ENCODE measurements at places on chromosomes 2 and 18.

- no peak for DNase-seq
Observed at GRCh38 chr18:8786483-8787370, 81.4 kb downstream of the MTCL1 start.

- DNase-seq = no peak
Observed at GRCh38 chr2:37797081-37797480, 125.6 kb upstream of the CDC42EP3 start.

DNA sequence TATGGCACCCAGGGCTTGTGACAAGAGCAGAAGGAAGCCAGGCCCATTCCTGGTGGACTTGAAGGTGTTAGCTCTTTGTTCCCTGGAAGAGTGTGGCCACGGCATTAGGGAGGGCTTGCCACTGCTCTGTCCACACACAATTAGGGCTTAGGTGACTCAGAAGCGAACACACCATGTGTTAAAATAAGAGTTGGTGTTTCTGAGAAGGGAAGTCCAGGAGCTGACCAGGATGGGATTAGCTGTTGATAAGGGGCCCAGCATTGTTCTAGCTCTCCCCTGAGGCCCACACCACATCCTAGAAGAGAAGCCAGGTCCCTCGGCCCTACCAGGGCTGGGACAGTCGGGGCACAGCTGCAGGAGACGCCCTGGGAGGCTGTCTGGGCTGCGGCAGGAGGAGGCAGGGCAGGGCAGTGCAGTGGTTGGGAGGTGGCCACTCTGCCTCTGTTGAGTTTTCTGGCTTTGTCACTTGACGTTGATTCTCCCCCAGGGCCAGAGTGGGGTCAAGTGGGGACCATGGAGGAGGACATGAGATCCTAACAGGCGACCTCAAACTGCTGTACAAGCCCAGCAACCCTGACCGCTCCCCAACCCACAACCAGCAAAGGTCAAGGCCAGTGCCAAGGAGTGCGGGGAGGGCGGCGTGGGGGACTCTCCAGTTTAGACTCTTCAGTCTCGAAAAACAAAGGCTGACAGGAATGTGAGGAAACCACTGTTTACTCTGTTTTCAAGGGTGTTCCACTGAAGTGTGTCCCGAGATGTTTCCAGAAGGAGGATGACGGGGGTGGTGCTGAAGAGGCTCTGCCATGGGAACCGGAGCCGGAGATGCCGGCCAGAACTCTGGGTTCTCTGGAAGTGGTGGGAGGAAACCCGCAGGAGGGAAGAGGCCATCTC, 16.8 kb downstream of the GNLY start:
- DNase-seq = no peak

DNA sequence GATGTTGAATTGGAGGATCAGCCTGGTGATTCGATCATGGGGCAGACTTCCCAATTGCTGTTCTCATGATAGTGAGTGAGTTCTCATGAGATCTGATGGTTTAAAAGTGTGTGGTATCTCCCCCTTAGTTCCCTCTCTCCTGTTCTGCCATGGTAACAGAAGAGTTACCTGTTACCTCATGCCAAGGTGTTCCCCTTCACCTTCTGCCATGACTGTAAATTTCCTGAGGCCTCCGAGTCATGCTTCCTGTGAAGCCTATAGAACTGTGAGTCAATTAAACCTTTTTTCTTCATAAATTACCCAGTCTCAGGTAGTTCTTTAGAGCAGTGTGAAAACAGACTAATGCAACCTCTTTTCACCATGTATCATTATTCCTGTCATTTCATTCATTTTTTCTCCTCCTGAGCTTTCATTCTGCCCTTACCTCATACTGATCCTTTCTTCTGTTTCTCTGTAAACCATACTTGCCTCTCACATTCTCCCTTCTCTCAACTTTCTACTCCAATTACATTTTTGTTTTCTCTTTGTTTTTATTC, 22.0 kb downstream of the STARD6 start:
- DNase-seq = no peak

DNA sequence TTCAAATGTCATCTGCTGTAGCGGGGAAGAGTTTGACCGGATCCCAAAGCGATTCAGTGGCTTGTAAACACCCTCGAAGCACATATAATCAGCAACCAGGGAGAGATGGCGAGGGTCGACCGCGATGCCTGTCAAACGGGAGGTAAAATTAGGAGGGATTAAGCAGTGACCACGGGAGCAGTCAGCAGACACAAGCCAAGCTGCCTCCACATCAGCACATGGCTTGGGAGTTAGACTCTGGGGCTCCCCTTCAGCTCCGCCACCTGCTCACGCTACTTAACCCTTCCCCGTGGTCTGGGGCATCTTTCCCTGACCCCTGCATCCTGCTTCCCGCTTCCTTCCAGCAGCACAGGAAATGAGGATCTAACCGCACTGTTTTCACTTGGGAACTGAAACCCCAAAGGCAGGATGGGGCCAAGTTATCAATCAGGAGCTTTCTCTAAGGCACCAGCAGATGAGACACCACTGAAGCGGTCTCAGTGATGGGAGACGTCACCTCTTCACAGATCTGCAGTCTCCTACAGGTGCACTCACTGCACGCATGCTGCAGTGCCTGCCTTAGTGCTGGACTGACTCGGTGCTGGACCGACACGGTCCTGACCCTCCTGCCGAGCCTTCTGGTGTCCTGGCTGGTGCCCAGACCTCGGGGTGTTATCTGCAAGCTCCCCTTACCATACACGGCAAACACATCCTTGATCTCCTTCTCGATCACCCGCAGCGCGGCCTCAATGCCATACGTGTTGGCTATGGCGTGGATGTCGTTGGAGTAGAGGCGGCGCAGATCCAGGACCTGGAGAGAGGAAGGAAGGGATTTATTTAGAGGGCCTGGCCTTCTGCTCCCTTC, 77.5 kb downstream of the POLR1A start:
- DNase-seq = no peak

GRCh38 chr2:9087121-9087681, 83.7 kb upstream of the MBOAT2 start:
- no peak for DNase-seq

- no peak for DNase-seq
Observed at GRCh38 chr2:42371611-42372473, 10.8 kb upstream of the COX7A2L start.

DNA sequence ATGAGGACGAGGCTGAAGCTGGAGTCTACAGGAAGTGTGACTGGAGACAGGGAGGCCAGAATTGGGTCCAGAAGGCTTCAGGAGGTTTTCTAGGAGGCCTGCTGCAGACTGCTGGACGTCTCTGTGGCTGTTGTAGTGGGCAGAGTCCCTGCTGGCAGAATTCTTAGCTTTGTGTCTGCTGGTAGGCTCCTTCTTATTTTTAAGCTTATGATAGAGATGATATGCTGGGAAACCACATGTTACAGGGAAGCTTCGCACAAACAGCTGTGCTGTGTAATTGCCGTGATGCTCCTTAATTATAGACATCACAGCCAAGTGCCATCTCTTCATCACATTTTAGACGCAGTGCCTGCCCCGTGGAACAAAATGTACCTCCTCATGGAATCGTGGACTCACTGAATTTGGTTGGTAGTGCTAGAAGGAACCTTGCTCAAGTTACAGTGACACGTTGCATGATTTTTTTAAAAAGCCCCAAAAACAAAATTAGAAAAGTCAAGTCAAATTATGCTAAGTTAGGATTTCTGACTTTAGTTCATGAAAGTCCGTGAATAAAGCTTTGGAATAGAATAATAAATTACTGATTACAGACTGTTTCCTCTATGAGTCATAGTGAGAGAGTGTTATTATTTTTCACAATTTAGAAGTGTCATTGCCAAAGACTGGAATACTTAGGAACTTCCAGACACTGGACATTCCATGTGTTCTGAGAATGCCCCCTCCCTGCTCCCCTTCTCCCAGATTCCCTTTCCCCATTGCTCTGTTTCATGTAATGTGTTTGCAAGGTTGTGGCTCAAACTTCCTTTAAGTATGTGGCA, 144.1 kb downstream of the FHOD3 start:
- no peak for DNase-seq

DNA sequence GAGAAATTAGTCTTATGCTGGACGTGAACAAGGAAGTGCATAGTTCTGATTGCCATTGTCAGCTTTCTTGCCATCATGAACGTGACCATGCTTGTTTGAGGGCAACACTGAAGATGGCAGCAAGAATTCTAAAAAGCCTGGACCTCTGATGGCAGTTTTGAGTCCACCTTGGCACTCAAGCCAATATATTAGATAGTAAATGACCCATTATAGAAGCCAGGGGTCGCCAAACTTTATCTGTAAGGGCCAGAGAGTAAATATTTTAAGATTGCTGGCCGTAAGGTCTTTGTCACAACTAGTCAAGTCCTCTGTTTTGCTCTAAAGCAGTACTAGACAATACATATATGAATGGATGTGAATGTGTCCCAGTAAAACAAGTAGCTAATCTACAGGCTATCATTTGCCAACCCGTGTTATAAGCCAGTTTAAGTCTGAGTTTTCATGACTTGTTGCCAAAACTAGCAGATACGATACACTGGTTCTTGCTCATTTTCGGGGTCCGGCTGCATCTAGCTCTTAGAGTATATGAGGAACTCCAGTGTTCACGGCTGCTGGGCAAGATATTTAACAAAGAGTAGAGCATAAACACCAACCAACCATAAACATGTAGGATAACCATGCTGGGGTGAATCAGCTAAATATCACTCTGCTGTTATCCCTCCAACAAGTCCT, 73.1 kb upstream of the PELI1 start:
- DNase-seq = no peak

DNA sequence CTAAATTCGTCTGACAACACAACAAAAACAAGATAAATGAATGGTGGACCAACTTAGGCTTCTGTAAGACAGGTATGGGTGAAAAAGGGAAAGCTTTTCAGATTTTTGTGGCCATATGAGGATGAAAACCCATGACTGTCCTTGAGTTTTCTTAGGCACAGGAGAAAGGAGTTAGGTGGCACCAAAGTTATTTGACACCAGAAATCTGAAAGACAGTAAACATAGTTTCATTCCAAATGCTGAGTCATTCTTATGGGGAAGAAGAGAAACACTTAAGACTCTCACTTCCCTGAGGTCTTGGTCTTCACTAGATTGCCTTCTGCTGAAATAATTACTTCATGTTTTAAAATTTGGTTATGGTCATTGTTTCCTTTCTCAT, 5.2 kb upstream of the GPD2 start:
- no peak for DNase-seq

- no peak for DNase-seq
Observed at GRCh38 chr2:159564081-159564480, 52.3 kb downstream of the BAZ2B start.

- no peak for DNase-seq
Observed at GRCh38 chr2:184316921-184317320, 281.4 kb upstream of the ZNF804A start.

GRCh38 chr2:194826241-194826640, 830.8 kb upstream of the SLC39A10 start:
- no peak for DNase-seq

DNA sequence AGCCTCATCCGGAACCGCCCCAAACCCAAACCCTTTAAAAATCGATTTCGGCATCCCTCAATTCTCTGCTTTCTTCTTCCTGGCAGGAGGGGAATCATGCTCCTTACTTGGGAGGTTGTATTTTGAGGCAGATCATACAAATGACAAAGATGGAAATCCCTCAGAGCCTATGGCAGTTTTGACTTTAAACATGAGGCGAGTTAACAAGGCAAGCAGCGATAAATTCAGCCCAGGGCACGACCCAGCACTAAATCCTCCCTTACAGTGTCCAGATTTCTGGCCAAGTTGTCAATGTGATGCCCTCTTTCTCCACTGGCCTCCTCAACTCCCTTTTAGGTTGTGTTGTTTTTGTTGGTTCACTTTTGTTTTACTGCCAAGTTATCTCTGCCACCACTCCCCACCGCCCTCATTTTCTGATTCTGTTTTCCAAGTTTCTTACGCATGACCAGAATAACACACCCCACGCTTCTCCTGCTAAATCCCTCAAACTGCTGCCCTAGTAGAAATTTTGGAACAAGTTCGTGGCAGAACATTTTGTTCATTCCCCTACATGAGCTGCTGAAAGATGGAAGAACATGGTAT, 68.3 kb downstream of the CTAGE1 start:
- DNase-seq = no peak

DNA sequence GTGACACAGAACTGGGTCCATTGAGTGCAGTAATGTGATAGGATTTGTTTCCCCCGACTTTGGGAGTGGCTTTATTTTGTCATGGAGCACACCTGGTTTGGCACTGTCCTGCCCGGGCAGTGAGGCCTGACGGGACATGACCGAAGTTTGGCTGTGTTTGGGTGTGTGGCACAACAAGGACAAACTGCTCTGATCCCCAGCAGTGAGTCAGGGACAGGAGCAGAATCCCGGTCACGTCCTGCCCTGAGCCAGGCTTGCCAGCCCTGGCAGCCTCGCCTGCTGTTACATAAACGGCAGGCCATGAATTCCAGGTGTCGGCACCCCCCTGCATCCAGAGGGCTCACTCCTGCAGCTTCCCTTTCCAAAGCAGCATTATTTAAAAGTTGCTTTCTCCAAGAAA, 45.7 kb downstream of the IMPA2 start:
- no peak for DNase-seq

DNA sequence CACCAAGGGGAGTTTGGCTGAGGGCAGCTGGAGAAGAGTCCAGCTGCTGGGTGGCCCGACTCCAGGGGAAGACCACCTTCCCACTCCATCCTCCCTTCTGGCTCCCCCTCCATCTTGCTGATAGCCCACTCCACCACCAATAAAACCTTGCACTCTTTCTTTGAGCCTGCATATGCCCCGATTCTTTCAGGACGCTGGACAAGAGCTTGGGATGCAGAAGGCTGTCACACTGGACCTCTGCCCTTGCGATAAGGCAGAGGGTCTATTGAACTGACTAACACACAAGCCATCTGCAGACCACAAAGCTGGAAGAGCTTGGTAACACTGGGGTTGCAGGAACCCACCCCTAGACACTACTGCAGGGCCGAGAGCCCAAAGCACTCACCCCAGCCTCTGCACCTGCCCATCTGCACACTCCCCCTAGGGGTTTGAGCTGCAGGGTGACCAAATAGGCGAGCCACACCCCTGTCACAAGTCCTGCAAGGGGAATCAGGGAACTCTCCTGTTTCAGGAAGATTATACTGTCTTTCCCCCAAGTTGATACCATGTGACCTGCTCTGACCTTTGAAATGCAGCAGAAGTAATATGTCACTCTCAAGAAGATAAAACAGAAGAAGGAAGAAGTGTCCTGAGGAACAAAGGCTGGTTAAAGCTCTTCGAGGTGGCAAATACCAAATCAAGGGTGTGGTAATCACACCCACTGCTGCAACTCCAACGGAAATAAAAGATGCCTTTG, 70.5 kb downstream of the SMAD4 start:
- DNase-seq = no peak

GRCh38 chr2:134136731-134137130, 117.1 kb upstream of the MGAT5 start:
- no peak for DNase-seq

GRCh38 chr18:55819448-55819847, 231.5 kb upstream of the TCF4 start:
- DNase-seq = no peak

GRCh38 chr2:214628091-214628490, 181.4 kb downstream of the BARD1 start:
- DNase-seq = no peak

GRCh38 chr2:156088587-156088986, 243.9 kb downstream of the NR4A2 start:
- no peak for DNase-seq
